ENCODE measurements at places on chromosomes 2 and 18. TPM values are rescaled to one million over a fixed set of nuclear protein-coding genes. Genes with fewer than 3 reads are reported as not detected.

DNA sequence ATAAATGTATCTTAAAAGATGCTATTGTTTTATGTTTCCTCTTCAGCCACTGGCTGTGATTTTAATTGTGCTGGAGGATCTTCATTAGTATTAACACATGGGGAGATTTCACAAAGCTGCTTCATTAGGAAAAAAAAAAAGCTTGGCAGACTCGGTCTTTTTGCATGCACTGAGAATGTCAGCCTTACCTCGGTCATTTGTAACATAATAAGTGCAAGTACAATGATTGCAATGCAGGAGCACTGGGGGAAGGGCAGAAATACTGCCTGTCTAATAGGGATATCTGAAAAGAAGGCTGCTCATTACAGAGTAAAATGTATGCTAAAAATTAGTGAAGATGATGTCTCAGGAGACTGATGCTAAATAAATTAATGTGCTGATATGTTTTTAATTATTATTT lies 1.3 kb upstream of the BAZ2B start:
- H3K27me3 ChIP-seq, result peaks cover 37% of the 10 kb centered on the region
- DNase-seq, result no peak
- peaks cover 7% of the 10 kb centered on the region for H3K4me1 ChIP-seq
- no peak overlapping the region for H3K27ac ChIP-seq

DNA sequence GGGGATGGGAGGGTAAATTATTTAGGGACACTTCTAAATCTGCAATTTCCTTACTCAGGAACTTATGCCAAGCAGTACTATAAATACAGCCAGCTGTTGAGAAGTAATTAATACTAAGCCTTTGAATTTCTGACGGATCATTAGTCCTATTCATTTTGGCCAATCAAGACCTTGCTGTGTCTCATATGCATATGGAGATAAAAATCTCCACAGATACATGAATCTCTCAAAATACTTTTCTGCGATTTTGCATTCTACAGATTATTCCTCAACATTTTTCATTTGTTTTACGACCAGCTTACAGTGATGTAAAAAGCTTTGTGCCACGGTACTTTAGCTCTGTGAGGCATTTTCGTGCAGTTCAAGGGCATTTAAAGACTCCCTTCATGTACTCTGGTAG lies 16.7 kb downstream of the LANCL1 start:
- no peak overlapping the region for H3K27ac ChIP-seq
- H3K36me3 ChIP-seq, result peaks cover 53% of the 10 kb centered on the region
- no peak for DNase-seq

DNA sequence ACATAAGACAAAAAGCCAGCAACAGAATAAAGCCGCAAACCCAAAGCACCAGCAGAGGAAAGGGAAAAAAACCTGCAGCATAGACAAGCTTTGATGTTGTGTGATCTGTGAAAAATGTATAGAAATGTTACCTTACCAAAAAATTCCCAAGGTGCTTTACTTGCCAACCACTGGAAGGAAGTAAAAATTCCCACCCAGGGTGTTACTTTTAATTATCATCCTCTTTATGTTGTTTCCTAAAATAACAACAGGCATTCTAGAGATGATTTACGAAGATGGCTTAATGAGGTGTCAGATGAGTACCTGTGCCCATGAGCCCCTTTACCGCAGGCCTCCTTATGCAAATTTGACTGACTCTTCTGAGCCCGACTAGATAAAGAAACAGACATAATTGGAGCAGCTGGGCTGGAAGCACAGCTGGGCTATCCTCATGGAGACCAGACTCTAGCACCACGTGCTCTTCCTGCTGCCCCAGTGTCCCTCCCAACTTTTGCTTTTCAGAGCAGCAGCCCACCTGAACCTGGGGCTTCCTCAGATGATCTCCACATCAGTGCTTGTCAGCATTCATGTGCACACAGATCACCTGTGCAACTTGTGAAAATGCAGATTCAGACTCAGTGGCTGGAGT lies 41.5 kb downstream of the SRSF7 start:
- no peaks in the 10 kb centered on the region for H3K27me3 ChIP-seq
- H3K27ac ChIP-seq, result peak overlapping the region; percentile 81
- no peak for DNase-seq
- H3K4me3 ChIP-seq, result no peak overlapping the region

GRCh38 chr2:1804865-1805264 lies 60.5 kb upstream of the PXDN start:
- no peak overlapping the region for H3K27ac ChIP-seq
- H3K4me1 ChIP-seq, result no peaks in the 10 kb centered on the region
- H3K4me3 ChIP-seq, result no peak overlapping the region
- DNase-seq, result no peak
- no peaks in the 10 kb centered on the region for H3K36me3 ChIP-seq

DNA sequence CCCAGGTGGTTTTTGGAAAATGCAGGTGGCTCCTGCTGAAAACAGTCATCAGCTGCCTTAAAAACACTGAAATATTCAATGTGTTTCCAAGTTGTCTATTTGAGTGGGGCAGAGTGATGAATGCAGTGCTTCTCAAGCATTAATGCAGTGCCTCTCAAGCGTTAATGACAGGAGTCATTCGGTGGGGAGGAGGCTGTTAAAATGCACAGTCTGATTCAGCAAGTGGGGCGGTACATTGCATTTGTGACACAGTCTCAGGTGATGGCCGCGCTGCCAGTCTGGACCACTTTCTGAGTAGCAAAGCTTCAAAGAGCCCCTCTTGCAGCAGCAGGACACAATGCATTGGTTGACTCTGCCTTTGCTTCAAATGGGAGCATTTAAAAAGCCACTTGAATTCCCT lies 231.4 kb upstream of the RGPD4 start:
- no peaks in the 10 kb centered on the region for H3K4me1 ChIP-seq
- no peak overlapping the region for H3K4me3 ChIP-seq
- DNase-seq, result no peak

Gene BMP10
- total RNA-seq, result not detected

GRCh38 chr2:105410554-105410953 lies 11.7 kb upstream of the FHL2 start:
- peaks cover 39% of the 10 kb centered on the region for H3K27me3 ChIP-seq
- H3K4me1 ChIP-seq, result no peaks in the 10 kb centered on the region
- H3K27ac ChIP-seq, result no peak overlapping the region
- no peak overlapping the region for H3K4me3 ChIP-seq

- peaks cover 6% of the 10 kb centered on the region for H3K27me3 ChIP-seq
- no peak overlapping the region for H3K27ac ChIP-seq
- H3K36me3 ChIP-seq, result no peaks in the 10 kb centered on the region
- H3K4me1 ChIP-seq, result no peaks in the 10 kb centered on the region
- H3K4me3 ChIP-seq, result no peak overlapping the region
These were observed 47.7 kb downstream of the OSBPL6 start for GRCh38 chr2:178241844-178242551.

DNA sequence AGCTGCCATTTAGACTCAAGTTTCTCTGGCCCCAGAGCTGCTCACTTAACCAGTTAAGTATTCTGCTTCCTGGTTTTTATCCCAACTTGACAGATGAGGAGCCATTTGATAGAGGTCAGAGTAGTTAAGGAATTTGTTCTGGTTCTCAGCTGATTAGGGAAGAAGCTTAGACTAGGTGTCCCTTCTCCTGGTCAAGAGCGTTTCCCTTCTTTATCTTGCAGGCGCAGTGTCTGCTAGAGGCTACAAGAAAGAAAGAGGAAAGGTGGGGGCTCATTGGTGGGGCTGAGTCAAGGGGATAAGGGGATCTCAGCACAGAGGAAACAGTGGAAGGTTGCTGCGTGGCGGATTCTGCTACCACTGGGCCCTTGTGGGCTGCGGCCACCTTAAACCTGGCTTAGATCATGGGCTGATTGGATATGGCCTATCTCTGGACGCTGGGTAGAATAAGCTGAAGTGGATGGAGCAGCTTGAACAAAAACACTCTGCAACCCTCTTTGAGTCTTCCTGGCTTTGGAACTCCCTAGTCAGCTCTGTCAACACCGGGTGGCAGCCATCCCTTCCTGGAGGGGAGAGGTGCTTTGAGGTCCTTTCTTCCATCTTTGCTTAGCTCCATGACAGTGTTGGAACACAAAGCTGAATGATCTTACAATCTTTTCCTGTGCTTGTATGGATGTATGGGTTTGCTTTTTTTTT lies 70.8 kb downstream of the QPCT start:
- DNase-seq, result no peak
- H3K4me3 ChIP-seq, result no peak overlapping the region
- H3K27ac ChIP-seq, result no peak overlapping the region

- no peak for DNase-seq
- no peaks in the 10 kb centered on the region for H3K4me1 ChIP-seq
- H3K4me3 ChIP-seq, result no peak overlapping the region
- no peaks in the 10 kb centered on the region for H3K36me3 ChIP-seq
- H3K27me3 ChIP-seq, result no peaks in the 10 kb centered on the region
These were observed 431.5 kb upstream of the MMADHC start for GRCh38 chr2:150019063-150019462.

Gene GCA
- total RNA-seq, result 11.2 TPM

Gene GKN2
- not detected for total RNA-seq

DNA sequence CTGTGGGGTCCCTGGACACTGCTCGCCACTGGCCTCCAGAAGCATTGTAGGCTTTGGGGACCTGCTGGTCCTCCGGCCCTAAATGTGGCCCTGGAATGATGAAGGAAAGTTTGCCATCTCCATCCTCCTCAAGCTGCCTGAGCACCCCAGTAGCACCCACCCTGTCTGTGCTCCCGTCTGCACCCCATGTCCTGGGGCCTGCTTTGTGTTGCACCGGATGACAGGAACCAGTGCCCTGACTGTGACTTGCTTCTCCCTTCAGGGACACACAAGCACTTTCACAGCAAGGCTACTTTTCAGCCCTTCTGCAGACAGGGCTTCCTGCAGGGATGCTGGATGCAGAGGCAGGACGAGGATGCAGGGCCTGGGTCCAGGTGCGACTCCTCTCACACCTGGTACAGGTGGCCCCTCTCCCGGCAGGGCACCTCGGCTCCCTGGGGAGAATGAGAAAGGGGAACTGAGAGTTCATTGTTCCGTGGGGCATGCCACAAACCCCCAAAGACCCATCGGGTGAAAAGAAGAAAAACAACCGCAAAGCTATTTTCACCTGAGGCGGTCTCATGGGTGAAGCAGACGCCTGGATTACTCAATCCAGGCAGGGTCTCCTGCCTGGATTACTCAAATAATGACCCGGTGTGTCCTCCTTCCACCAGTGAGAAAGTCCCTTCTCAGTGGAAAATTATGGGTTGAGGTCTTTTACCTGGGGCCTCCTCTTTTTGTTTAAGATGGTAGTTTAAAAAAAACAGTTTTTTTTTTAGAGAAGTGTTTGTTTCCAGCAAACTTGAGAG lies 74.9 kb downstream of the LONRF2 start:
- DNase-seq, result no peak
- H3K27me3 ChIP-seq, result peaks cover 1% of the 10 kb centered on the region
- peaks cover 6% of the 10 kb centered on the region for H3K4me1 ChIP-seq
- no peak overlapping the region for H3K4me3 ChIP-seq

- peaks cover 10% of the 10 kb centered on the region for H3K4me1 ChIP-seq
- no peak overlapping the region for H3K4me3 ChIP-seq
- peaks cover 6% of the 10 kb centered on the region for H3K36me3 ChIP-seq
- DNase-seq, result no peak
These were observed 30.5 kb downstream of the GDF7 start for GRCh38 chr2:20697322-20697934.

- no peak for DNase-seq
- no peak overlapping the region for H3K27ac ChIP-seq
- peaks cover 8% of the 10 kb centered on the region for H3K27me3 ChIP-seq
- no peaks in the 10 kb centered on the region for H3K36me3 ChIP-seq
- H3K4me3 ChIP-seq, result no peak overlapping the region
- H3K4me1 ChIP-seq, result no peaks in the 10 kb centered on the region
These were observed 396.3 kb downstream of the IRS1 start for GRCh38 chr2:226403369-226403768.

- H3K27ac ChIP-seq, result peak overlapping the region; percentile 82
- peak overlapping the region; percentile 30 for H3K4me3 ChIP-seq
- peaks cover 37% of the 10 kb centered on the region for H3K4me1 ChIP-seq
These were observed 60.1 kb upstream of the COX7A2L start for GRCh38 chr2:42421157-42421485.

DNA sequence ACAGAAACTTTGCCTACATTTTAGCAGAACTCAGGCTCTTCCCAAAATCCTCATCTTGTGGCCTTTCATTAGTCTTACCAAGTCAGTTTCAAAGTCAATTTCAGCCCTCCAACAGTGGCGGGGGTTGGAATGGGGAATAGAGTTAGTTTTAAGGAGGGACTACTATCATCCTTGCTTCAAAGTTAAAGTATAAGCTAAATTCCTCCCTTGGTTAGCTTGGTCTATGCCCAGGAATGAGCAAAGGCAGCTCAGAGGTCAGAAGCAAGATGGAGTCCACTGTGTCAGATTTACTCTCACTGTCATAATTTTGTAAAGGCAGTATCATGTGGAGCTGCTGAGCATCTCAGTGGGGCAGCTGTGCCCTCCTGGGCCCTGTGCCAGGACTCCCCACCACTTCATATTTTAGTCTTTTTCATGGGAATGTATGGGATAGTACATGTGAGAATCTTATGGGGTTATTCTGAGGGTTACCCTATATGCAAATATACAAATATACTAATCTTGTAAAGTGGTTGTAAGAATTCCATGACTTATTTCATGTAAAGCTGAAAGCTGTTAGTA lies 145.2 kb upstream of the MMADHC start:
- no peak overlapping the region for H3K27ac ChIP-seq
- H3K4me1 ChIP-seq, result no peaks in the 10 kb centered on the region

DNA sequence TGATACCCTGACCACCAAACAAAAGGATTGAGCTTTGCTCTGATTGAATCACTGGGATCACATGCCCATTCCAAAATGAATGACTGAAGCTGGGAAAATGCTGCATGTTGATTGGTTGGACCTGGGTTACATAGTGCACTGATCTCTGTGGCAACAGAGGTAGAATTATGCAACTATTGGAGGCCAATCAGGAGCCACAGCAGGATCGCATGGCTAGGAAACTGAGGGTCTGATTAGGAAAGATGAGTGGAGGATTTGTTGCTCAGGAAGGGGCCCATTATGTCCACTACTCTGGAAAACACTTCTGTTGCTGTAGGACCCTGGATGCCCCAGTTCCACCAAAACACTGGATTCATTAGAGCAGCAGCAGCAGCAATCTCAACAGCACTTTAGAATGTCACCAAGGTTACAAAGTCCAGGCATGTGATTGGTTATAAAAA lies 25.9 kb upstream of the SGPP2 start:
- H3K4me3 ChIP-seq, result no peak overlapping the region
- no peak overlapping the region for H3K27ac ChIP-seq
- peaks cover 3% of the 10 kb centered on the region for H3K4me1 ChIP-seq
- H3K27me3 ChIP-seq, result peaks cover 2% of the 10 kb centered on the region
- DNase-seq, result no peak
- H3K36me3 ChIP-seq, result no peaks in the 10 kb centered on the region

DNA sequence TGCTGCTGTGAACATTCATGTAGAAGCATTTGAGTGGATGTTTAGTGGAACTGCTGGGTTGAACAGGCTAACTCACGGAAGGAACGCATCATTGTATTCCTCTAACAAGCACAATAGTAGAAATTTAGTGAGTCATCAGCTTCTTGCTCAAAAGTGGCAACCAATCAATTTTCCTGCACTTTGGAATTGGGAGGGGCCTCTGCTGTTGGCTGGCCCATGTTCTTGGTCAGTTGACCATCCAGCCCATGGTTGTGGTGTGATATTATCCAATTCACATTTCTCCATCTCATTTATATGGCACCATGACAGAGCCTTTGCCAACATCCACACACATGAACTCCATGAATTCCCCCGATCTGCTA lies 95.0 kb downstream of the TNFRSF11A start:
- peak overlapping the region; percentile 66 for H3K4me3 ChIP-seq
- H3K4me1 ChIP-seq, result peaks cover 52% of the 10 kb centered on the region

Gene CNGA3
- total RNA-seq, result not detected

GRCh38 chr2:240323601-240324291 lies 111.7 kb upstream of the GPC1 start:
- H3K27me3 ChIP-seq, result no peaks in the 10 kb centered on the region
- no peak for DNase-seq
- no peaks in the 10 kb centered on the region for H3K4me1 ChIP-seq
- no peak overlapping the region for H3K4me3 ChIP-seq
- no peaks in the 10 kb centered on the region for H3K36me3 ChIP-seq
